ENCODE measurements at places on chromosomes 4 and X.

GRCh38 chr4:11426731-11427120, 2.0 kb downstream of the HS3ST1 start:
- DNase-seq, result no peak

DNA sequence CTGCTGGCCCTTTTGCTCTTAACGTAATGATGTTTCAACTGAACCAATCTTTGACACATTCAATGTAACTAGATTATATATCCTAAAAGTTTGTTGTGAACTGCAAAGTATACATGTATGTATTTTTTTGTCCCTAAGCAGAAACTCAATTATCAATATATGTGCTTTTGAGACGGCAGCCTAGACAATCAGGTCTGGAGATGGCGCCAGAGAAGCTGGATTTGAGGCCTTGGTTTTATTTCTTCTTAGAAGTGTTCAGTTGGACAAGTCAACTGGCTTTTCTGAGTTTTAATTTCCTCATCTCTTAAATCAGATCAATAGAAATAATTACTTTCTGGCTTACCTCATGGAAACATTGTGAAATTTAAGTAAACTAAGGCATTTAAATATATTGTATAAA, 62.5 kb downstream of the DCAF8L1 start:
- no peak for DNase-seq

DNA sequence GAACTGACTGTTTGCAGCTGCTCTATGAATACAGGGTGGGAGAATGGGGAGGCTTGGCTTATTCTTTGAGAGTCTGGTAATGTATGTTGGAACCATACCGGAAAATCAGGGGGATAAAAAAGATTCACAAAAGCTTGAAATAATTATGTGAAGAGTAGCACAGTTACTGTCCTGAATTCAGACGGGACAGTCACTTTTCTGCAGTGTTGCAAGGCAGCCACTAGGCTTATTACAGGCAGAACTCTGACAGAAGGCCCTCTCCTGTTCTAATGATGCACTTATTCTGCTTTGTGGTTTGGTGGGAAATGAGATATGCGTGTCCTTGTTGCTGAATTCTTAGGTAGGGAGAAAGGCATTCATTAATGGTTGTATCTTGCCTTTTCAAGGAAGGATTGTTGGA, 37.2 kb downstream of the GUCY1B1 start:
- DNase-seq, result no peak

GRCh38 chr4:53747401-53747800, 156.1 kb upstream of the LNX1 start:
- DNase-seq, result no peak
